ENCODE measurements at places on chromosomes 3 and 15. TPM values are rescaled to one million over a fixed set of nuclear protein-coding genes. Genes with fewer than 3 reads are reported as not detected.

The TUSC7 gene
- not detected for total RNA-seq

DNA sequence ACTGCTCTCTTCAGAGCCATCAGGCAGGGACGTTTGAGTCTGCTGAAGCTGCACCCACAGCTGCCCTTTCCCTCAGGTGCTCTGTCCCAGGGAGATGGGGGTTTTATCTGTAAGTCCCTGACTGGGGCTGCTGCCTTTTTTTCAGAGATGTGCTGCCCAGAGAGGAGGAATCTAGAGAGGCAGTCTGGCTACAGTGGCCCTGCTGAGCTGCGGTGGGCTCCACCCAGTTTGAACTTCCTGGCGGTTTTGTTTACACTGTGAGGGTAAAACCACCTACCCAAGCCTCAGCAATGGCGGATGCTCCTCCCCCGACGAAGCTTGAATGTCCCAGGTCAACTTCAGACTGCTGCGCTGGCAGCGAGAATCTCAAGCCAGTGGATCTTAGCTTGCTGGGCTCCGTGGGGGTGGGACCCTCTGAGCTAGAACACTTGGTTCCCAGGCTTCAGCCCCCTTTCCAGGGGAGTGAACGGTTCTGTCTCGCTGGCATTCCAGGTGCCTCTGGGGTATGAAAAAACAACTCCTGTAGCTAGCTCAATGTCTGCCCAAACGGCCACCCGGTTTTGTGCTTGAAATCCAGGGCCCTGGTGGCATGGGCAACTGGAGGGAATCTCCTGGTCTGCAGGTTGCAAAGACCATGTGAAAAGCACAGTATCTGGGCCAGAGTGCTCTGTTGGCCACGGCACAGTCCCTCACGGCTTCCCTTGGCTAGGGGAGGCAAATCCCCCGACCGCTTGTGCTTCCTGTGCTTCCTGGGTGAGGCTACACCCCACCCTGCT is 21.1 kb upstream of the ST6GAL1 start:
- DNase-seq, result peak; percentile 84

GRCh38 chr15:70319466-70319865 is 221.7 kb upstream of the TLE3 start:
- no peak for DNase-seq

The ACKR2 gene
- 13.1 TPM for total RNA-seq

The LRRC49 gene
- total RNA-seq, result 5.7 TPM

GRCh38 chr3:195551381-195551978 is 8.4 kb upstream of the PPP1R2 start:
- DNase-seq, result no peak

The CHDH gene
- 24.1 TPM for total RNA-seq

The TOP2B gene
- 72.1 TPM for total RNA-seq

DNA sequence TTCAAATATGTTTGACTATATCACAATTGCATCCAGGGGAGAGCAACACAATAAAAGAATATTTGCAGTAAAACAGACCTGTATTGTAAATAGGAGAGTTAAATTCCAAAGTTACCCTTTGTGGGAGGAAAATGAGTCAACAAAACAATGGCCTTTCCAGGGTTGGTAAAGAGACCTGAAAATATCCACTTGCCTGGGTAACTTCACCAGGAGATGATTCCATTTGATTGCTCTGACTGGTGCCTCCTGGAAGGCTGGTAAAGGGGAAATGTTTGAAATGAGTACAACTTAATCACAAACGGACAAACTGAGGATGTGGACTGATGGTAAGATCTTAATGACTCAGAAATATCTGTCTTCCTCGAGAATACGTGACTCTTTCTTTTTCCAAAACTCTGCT is 43.6 kb upstream of the SRGAP3 start:
- DNase-seq, result no peak

GRCh38 chr3:14488286-14489041 is 51.7 kb downstream of the GRIP2 start:
- no peak for DNase-seq

- no peak for DNase-seq
Measured at GRCh38 chr15:44308415-44308814, 19.9 kb downstream of the GOLM2 start.

DNA sequence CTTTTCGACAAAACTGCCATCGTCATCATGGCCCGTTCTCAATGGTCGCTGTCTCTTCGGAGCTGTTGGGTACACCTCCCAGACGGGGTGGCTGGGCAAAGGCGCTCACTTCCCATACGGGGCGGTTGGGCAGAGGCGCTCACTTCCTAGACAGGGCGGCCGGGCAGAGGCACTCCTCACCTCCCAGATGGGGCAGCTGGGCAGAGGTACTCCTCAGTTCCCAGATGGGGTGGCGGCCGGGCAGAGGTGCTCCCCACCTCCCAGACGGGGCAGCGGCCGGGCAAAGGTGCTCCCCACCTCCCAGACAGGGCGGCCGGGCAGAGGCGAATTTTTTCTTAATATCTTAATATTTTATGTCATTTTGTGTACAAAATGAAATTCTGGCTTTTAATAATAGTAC is 44.5 kb downstream of the PARP14 start:
- no peak for DNase-seq

DNA sequence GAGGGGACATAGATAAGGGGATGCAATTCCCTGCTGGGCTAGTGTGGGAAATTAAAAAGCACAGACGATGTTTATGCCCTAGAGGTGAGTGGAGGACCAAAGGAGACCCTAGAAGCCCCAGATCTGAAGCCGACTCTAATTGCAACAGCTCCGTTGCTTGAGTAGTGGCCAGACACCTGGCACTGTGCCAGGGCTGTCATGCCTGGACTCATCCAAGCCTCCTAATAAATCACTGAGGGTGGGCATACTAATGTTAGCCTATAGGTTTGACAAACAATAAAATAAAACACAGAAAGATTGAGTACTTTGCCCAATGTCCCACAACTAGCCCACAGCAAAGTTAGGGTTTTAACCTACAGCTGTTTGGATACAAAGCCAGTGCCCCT is 25.4 kb upstream of the MRPS22 start:
- no peak for DNase-seq

GRCh38 chr3:51642462-51642861 is 28.6 kb upstream of the TEX264 start:
- no peak for DNase-seq

DNA sequence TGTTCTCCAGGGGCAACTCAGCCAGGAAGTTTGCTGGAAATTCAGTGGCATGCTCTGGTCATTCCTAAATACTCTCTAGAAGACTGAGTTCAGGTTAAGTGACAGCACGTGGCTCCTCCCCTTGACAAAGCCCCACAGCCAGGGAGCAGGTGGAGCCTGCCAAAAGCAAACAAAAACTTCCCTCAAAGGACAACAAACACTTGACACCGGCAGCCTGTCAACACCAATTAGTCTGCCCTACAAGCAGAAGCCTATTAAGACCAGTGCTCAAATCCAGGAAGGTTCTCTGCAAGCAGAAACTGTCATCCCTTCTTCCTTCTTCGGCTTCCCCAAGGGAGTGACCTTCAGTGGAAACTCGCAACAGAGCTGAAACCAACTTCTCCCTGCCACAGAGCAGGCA is 5.0 kb downstream of the MEX3B start:
- no peak for DNase-seq

The ST3GAL6 gene
- 2.3 TPM for total RNA-seq

DNA sequence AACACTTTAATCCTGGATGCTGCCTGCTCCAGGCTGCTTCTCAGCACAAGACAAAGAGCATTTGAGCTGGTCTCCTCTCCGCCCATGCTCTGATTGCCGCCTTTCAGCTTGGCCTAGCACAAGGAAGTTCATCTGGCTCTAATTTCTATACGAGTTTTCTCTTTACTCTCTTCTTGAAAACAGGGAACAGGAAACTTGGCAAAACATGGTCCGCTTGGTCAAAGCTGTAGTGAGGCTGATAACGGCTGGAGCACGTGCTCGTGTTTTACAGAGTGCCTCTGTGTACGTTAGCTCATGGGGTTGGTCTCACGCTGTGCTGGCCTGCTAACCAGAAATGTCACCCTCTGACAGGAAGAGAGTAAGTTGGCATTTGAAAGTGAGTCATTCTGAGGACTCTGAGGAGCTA is 19.2 kb downstream of the RARRES1 start:
- DNase-seq, result peak; percentile 62

The CELSR3 gene
- total RNA-seq, result 2.3 TPM

The SHISA5 gene
- total RNA-seq, result 120 TPM

- no peak for DNase-seq
Measured at GRCh38 chr3:187640569-187641059, 29.6 kb downstream of the SST start.

The C2CD4A gene
- 0.28 TPM for total RNA-seq

DNA sequence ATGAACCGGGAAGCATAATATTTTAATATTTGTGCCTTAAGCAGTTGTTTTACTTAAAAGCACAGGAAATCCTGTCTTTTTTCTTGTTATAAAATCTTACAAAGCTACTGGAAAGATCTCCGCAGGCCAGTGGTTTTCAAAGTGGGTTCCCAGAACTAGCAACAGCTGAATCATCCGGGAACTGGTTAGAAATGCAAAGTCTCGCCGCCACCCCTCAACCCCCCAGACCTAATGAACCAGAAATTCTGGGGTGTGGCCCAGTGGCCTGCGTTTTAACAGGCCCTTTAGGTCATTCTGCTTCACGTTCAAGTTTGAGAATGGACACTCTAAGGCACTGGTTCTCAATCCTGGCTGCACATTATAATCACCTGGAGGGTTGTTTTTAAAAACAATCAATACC is 74.7 kb downstream of the PDZRN3 start:
- DNase-seq, result no peak

DNA sequence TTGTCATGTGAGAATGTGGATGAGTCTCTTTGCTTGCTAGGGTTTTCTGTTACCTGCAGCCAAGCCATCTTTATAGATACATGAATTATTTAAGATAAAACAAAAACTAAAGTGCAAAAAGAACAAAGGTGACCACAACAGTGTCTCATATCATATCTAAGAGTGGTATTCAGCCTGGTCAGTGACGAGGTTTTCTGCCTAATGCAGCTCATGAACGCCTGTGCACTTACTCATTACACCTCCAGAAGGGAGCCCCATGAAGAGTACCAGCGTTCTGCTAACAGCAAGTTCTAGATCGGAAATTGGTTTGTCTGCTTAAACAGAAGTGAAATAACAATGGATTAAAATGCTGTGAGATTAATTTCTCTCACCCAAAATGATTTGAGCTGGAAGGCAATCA is 19.2 kb downstream of the PXYLP1 start:
- no peak for DNase-seq

- no peak for DNase-seq
Measured at GRCh38 chr3:13124631-13125030, 51.4 kb upstream of the IQSEC1 start.

DNA sequence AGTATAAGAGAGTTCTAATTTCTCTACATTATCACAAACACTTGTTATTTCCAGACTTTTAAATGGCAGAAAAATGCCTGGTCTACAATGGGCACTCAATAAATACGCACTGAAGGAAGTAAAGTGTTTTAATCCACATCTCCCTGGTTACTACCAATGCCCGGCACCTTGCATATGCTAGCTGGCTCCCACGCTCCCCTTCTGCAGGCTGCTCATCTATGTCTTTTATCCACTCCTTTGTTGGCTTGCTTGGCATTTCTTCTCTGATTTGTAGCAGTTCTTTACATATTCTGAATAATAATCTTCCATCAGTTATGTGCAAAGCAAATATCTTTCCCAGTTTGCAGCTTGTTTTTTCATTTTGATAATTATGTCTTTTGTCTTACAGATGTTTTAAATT is 74.6 kb upstream of the PRR23E start:
- DNase-seq, result no peak

The DNAH12 gene
- total RNA-seq, result 0.16 TPM

DNA sequence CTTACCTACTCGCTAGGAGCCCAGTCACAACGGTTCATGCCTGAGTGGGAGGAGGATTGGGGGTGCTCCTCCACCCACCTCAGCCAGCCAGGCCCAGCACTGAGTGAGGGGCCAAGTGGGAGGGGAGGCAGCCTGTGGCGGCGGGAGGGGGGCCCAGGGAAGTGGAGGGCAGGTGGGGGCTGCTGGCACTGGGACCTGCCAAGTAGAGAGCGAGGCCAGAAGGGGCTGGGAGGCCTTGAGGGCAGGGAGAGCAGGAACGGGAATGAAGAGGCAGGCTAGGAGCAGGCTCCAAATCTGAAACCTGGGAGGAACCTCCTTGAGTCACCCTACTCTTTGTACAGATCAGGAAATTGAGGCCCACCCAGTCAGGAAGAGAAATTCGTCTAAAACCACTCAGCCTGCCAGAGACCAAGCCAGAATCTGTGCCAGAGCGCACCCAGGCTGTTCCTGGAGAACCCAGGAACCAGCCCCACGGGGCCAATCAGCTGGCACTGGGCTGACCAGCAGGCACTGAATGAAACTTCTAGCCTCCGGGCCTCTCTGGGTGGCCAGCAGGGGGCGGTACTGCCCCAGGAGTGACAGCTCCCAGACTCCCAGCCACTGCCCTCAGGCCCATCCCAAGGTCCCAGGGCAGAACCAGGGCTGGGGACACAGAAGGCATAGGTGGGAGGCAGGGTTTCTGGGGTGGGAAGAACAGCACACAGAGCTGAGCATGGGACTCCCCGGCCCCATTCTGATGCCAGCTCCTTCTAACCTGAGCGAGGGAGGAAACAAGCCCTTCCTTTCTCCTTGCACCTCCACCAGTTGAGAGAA is 14.8 kb upstream of the CYP11A1 start:
- DNase-seq, result peak; percentile 88

DNA sequence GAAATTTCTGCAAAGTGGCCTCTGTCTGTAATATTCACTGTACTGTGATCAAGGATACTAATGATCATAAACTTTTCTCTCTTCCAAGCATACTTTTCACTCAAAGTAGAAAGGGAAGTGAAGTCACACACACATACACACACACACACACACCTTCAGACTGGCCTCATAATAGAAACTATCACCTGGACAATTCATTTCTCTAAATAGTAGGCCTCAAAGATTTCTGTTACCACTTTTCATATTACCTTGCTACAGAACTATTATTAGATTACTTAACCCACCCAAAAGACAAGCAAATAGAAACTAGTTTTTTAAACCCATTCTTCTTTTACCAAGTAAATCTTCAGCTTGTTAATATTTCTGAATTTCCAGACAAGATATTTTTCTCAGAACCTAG is 12.2 kb downstream of the CPB1 start:
- DNase-seq, result no peak

The CTXN2 gene
- total RNA-seq, result 0.16 TPM

The TMCO5A gene
- not detected for total RNA-seq

- DNase-seq, result no peak
Measured at GRCh38 chr15:73021139-73021621, 31.1 kb upstream of the NEO1 start.

The PARP3 gene
- 27.0 TPM for total RNA-seq

- peak; percentile 64 for DNase-seq
Measured at GRCh38 chr3:23648996-23649395, 156.8 kb upstream of the UBE2E1 start.

- no peak for DNase-seq
Measured at GRCh38 chr3:45793482-45794176, 2.7 kb downstream of the SLC6A20 start.

The SLCO3A1 gene
- total RNA-seq, result 13.4 TPM

- no peak for DNase-seq
Measured at GRCh38 chr3:7205962-7206361, 345.0 kb downstream of the GRM7 start.

DNA sequence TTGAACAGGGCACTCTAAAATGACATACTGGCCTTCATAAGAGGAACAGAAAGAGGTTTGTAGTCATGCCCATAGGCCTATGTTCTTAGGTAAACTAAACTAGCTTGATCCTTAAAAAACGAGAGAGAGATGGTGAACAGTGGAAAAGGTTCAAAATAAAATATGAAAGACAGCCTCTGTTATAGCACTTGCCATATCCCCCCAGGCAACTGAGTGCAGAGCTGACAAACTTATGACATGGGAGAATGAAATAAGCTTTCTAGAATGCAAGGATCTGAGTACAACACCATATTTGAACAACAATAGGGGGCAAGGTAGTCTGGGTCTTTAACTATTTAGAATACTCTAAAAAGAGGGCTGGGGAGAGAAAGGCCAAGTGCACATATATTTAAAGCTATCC is 700.6 kb upstream of the CFAP20DC start:
- no peak for DNase-seq

Measured in mucosa of descending colon (tissue), 3 donors.